Kidney tubule cell (primary cell): ENCODE measurements at places on chromosomes 6 and 20.
A peak's percentile ranks its signal among the peaks of the same experiment; 100 is the strongest.

DNA sequence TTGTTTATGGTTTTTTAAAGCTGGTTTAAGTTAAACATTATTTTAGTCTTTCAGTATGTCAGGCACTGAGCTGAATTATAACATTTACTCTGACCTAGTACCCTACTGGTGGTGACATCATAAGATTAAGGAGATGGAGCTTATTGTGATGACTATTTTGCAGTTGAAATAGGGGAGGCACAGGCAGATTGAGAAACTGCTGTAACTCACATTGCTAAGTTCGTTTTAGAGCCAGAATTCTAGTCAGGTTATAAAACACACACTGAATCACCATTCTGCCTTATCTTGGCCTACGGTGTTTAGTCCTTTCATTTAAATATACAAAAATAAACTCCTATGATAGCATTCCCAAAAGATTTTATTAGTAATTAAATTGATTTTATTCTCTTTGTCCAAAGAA is 584.1 kb downstream of the TFAP2A start:
- DNase-seq, result no peak

DNA sequence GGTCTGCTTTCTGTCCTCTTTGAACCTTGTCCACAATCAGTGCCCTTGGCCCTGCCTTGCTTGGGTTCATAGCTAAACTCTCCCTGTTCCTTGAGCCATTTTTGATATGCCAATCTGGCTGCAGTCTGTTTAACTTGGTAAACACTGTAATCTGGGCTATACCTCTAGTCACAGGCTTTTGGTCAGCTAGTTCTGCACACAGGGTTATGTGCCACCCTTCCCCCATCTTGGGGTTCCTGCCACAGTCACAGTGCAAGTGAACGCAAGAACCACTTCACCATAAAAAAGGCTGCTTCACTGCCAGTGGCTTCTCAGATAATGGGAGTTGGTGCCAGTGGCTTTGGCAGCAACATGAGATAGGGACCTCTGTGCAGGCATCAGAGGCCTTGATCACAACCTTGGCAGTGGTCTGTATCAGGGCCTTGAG is 10.9 kb upstream of the ATRN start:
- no peak for DNase-seq

DNA sequence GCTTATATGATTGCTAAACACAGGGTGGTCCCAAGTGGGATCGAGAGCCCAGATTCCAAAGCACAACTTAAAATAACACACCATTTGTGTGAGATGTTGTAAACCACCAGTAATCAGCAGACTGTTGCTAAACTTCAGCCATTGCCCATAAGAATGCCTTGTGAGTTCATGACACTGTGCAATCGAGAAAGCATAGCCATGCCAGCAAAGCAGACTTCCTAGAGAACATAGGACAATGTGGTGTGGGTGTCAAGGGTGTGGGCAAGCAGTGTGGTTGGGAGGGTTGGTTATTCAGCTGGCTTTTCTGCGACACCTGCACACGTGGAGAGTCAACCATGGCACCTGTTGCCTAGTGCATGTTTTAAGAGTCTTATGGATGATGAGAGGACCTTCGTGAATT is 16.1 kb upstream of the CALHM6 start:
- no peak for DNase-seq

- no peak for DNase-seq
These were observed 82.1 kb downstream of the SLC23A2 start for GRCh38 chr20:4919047-4919704.

GRCh38 chr6:35392111-35392702 is 49.8 kb downstream of the PPARD start:
- peak; percentile 94 for DNase-seq

DNA sequence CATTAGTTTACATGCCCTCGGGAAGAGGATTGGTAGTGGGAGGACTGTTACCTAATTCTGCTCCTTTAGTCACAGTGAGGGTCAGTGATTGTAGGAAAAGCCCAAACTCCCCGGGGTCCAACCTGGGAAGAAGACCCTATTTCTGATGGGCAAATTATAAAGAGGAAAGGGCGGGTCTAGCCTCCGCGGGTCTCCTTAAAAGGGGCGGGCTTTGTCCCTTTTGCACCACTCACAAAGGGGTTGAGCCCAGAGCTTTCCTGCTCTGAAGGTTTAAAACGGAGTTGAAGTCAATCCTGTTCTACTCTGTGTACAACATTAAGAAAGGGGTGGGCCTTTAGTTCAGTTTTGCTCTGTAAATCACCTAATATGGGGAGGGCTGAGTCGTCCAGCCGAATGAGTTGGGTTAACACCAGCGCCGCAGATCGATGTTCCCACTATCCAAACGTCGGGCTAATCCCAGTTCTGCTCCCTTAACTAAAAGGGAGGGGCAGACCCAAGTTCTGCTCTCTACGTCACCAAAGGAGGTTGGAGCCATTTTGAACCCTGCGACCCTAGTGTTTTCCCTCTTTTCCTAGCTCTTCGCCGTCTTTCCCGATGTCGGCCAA is 920 bp upstream of the RNF5 start:
- peak; percentile 62 for DNase-seq

GRCh38 chr6:104633125-104633524 is 226.6 kb downstream of the HACE1 start:
- peak; percentile 24 for DNase-seq

- no peak for DNase-seq
These were observed 192.4 kb downstream of the SLC24A3 start for GRCh38 chr20:19404826-19405225.

- DNase-seq, result no peak
These were observed 30.3 kb upstream of the HBS1L start for GRCh38 chr6:135084916-135085269.

- no peak for DNase-seq
These were observed 137.0 kb upstream of the TNFAIP3 start for GRCh38 chr6:137729866-137730629.

DNA sequence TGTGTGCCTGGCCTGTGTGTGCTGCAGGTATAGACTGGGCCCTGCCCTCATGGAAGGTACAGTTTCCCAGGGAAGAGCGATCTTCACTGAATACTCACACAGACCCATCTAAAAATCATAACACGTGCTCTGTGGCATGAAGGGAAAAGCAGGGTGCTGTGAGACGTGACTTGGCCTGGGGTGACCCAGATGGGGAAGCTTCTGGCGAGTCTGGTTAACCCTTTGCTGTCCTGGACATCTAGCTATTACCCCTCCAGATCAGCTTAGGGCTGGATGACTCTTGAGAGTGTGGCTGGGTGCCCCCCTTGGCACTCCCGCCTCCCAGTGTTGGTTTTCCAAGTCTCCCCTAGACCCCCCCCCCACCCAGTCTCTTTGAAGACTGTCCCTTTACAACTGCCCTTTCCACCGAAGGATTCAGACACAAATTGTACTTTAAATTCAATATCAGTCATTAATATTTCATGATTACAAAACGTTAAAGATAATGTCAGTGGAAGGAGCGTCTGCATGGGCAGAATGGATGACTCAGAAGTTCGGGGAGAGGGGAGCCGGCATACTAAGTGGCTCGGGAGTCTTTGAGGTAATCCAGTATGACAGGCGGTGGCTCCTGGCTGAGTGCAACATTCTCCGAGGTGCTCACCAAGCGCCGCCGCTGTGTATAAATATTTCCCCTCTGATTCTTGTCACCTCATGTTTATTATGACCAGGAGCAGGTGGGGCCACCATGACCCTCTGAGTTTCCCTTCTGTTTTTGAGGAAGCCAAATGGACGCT is 77.3 kb downstream of the CD40 start:
- no peak for DNase-seq

DNA sequence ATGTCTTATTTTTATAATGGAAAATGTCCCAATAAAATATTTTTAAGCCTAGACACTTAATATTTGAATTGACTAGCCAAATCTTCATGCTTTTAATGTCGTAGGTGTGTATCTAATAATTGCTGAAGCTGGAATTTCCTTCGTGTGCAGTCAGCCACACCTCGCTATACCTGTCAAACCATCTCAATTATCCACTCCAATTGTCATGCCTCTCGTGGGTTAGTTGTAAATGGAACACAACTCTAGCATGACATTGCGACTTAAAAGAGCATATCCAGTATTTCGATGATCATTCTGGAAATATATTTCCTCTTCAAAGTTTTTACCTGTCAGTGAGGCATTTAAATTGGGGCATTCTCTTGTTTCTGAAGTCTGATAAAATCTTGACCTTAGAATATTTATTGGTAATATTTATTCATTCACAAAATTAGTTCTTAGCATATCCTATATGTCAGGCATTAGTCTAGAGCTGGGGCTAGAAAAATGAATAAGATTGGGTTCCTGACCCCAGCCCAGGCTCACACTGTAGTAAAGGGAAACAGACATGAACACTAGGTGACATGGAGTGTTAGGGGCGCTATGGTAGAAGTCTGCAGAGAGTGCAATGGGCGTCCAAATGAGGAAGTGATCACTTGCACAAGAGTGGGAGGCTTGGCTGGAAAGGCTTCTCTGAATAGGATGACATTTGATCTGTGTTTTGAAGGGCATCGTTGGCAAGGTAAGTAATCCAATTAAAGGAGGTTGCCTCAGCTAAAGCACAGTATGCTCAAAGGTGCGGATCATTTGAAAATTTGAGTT is 11.0 kb upstream of the CFAP206 start:
- DNase-seq, result no peak

- no peak for DNase-seq
These were observed 100.3 kb downstream of the BCKDHB start for GRCh38 chr6:80206758-80207157.

GRCh38 chr20:42775037-42775436 is 414.7 kb downstream of the PTPRT start:
- no peak for DNase-seq

GRCh38 chr20:663315-664090 is 10.5 kb upstream of the SRXN1 start:
- peak; percentile 23 for DNase-seq

DNA sequence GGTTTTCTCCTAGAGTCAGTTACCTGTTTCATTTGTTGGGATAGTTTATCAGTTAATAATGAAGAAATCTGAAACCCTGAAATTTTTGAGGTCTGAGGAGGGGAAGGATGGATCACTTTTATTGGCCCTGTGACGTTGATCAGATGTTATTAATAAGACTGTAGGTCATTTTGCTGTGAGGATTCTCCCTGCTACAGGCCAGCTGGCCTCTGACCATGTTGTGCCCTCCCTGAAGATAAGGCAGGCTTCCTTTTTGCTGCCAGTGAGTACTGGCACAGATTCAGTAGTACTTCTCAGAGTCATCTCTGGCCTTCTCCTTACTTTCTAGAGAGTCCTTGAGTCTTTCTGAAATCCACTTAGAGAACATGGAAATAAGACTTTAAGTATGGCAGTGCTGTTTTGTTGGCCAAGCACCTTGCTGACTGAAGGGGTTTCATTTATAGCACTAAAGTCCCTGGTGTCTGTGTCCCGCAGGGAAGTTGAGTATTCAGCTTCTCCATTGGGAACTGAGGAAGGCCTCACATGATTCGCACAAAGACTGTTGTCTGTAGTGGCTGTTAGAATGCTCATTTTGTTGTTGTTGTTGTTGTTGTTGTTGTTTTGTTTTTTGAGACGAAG is 202.6 kb downstream of the DTNBP1 start:
- no peak for DNase-seq

- DNase-seq, result no peak
These were observed 133.7 kb downstream of the LINC00237 start for GRCh38 chr20:20972490-20972889.

GRCh38 chr6:164108869-164109769 is 694.6 kb downstream of the QKI start:
- DNase-seq, result peak; percentile 81

GRCh38 chr6:135250234-135250633 is 69.1 kb downstream of the MYB start:
- no peak for DNase-seq

GRCh38 chr6:115302731-115303130 is 758.0 kb downstream of the FRK start:
- DNase-seq, result no peak

DNA sequence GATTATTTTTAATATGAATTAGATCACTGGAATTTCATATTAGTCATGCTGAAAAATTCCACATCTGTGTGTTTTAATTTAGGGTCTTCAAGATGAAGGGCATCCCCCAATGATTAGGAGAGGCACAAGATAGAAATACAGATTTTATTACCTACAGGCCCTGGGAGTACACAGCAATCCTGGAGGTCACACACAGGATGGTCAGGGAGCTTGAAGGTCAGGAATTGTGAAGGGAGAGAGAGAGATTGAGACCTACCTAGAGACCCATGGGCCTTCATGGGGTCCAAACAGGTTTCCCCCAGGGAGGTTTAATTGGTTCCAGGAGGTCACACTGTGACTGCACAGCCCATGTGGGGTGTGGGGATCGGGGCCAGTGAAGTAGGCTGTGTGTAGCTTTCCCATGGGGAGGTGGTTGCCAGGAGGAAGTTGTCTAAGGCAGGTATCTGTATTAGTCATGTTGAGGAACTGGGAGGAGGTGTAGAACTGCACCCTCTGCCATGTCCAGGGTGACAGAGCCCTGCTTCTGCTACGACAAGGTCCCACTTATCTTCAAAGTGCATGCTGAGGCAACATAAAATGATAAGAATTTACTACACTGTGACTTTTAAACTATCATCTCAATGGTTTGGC is 18.3 kb downstream of the SNX9 start:
- peak; percentile 92 for DNase-seq

GRCh38 chr6:66533921-66534404 is 826.9 kb upstream of the EYS start:
- no peak for DNase-seq

DNA sequence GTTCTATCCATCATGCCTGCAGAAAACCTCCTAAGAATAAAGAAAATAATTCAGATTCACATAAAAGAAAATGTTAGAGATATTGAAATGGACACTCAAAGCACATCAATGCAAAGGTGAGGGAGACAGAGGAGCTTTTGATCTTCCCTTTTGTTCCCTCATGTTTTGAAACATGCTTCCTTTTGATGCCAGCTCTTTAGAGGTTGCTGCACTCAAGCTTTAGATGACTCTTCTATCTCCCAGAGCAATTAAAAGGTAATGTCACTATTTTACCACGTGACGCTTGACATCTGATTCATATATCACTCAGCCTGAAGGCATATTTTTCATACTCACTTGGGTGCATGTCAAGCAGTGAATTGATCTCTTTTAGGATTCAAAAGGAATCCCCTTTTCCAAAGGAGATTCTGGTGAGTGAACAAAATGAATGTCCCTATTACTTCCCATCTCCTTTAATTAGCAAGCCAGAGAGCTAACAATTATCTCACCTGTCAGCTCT is 1026.7 kb downstream of the KIF16B start:
- DNase-seq, result no peak

- DNase-seq, result no peak
These were observed 96.0 kb downstream of the HFE start for GRCh38 chr6:26183237-26183580.
